NCI-H1092 treated with DMSO at 0.1 percent for 48 hours (cell line): ENCODE measurements at places on chromosomes 3 and 15.

DNA sequence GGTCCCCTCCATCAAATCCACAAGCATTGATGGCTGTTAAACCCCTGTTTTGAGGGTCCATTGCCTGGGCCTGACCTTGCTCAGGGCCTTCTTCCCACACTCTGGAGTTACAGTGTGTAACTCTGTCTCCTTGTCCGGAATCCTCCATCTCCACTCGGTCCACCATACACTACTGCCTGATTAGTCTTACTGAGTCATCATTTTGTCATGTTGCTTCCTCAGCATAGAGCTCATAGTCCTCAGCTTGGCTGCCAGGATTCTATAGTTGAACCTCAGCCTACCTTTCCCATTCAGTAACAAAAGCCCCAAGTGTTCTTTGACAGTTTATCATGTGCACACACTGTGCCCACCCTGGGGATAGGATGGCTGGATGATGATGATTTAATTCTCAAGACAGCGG is 113.0 kb downstream of the PDE8A start:
- DNase-seq: no peak

GRCh38 chr15:80580536-80581260 is 114.4 kb upstream of the ABHD17C start:
- no peak for DNase-seq

- DNase-seq: no peak
Observed at GRCh38 chr3:104428337-104428925, 938.3 kb upstream of the ALCAM start.

DNA sequence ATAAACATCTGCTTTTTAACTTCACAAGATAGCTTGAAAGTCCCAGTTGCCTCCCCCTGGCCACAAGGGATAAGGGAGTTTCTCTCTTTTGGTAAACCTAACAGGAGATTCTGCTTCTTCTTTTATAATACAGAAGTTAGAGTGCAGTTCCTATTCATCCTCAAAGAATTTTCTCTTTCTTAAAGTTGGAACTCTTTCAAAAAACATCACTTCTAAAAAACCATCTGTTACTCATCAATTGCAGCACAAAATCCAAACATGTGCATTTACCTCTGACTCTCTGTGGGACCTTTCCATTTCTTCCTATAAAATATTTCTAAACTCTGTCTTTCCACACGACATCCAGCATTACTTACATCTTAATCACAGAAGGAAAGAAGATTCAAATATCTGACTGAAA is 5.1 kb downstream of the DPH6 start:
- DNase-seq: no peak

- DNase-seq: no peak
Observed at GRCh38 chr3:128395500-128396162, 71.1 kb downstream of the DNAJB8 start.

DNA sequence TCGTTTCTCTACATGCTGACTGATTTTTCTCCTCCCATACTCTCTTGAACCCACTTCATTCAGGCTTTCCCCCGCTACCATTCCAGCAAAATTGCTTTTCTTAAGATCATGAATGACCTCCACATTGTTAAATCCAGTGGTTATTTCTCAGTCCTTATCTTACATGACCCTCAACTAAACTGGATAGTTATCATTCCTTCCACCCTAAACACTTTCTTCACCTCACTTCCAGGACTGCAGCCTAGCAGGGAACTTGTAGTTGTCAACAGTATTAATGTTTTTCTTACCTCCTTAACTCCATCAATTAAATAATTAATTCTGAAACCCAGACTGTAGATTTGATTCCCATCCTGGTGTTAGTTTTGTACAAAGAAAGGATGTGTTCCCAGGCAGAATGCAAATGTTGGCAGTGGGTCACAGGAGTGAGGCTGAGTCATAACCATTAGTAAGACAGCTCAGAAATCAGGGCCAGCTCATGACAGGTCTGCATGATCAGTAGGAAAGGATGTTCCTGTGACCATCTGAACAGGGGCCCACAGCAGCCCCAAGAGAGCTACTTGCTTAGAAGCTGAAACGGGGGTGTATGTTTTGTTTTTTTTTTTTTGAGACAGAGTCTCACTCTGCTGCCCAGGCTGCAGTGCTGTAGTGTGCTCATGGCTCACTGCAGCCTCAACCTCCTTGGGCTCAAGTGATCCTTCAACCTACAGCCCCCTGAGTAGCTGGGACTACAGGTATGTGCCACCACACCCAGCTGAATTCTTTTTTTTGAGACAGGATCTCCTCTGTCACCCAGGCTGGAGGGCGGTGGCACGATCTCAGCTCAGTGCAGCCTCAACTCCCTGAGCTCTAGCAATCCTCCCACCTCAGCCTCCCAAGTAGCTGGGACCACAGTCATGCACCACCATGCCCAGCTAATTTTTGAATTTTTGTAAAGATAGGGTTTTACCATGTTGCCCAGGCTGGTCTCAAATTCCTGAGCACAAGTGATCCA is 9.1 kb downstream of the BCL2L10 start:
- DNase-seq: no peak

GRCh38 chr3:62131620-62132019 is 241.7 kb downstream of the FEZF2 start:
- no peak for DNase-seq

GRCh38 chr3:156360963-156361362 is 194.0 kb downstream of the SSR3 start:
- no peak for DNase-seq

GRCh38 chr3:129822679-129823078 is 70.8 kb downstream of the TMCC1 start:
- no peak for DNase-seq

DNA sequence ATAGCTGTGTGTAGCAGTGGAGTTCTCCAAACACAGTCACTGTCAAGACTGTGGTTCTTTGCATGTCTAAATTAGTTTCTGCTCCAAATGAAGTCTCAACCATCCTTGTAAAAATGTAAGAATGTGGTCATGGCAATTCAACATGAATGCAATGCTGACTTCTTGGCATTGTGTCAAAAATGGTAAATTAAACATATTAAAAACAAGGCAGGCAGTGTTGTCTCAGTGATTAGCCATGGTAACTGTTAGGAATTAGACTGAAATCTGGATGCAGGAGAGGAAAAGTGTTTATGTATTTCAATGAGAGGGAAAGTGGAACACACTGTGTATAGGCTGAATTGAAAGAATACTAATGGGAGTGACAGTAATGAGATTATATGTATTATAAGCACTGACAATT is 597.2 kb downstream of the EDEM1 start:
- DNase-seq: no peak

- no peak for DNase-seq
Observed at GRCh38 chr15:29632671-29633406, 189.4 kb downstream of the TJP1 start.

GRCh38 chr3:31567036-31567435 is 34.3 kb downstream of the STT3B start:
- DNase-seq: no peak

DNA sequence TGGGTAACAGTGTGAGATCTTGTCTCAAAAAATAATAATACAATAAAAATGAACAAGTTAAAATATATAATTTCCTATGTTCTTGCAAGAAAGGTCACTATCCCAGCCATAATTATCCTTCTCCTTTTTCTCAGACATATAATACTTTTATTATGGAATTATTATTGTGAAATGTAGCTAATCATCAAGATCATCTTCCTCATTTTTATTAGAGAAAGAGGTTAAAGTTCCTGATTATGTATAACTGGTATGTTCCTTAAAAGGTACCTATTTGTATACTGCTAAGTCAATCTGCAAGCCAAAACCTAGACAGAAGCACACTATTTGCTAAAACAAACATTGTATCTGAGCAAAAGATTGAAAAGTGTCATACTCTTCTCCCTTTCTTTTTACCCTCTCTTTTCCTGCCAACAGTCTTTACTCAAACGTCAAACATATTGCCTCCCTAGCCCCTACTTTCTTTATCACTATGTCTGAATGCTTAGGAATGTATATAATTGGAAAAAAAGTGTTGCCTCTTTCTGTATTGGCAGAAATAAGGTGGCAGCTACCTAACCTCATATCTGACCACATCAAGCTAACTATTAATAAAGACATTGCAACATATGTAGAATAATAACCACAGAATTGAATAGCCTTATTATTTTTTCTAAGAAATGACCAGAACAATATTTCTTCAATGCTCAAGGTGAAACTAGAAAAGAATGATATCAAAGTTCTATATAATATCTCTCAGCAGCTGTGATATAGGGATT is 18.5 kb downstream of the SEC11A start:
- DNase-seq: no peak

DNA sequence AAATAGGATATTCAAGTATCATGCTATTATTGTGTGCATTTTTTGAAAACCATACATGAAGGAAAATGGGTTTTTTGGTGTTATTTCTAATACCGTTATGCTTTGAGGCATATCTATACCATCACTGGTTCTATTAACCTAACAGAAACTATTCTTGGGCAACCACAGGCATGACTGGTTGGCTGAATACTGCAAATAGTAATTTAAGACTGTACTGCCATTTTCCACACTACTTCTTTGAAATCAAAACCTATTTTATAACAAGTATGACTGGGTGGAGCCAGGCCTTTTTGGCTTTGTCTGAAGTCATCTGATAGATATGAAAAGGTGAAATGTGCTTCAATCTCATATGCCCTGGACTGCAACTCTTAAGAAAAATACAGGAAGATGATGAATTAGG is 115.1 kb downstream of the ULK4 start:
- DNase-seq: no peak

- DNase-seq: no peak
Observed at GRCh38 chr3:78737988-78738387, 1029.8 kb downstream of the ROBO1 start.

- DNase-seq: no peak
Observed at GRCh38 chr3:184377882-184378445, at the start of gene THPO. TSS of gene THPO (minus strand) at chr3:184378207. CDS start at chr3:184376259, 1,948 bp downstream.

GRCh38 chr3:127545216-127545615 is 45.3 kb downstream of the TPRA1 start:
- no peak for DNase-seq

DNA sequence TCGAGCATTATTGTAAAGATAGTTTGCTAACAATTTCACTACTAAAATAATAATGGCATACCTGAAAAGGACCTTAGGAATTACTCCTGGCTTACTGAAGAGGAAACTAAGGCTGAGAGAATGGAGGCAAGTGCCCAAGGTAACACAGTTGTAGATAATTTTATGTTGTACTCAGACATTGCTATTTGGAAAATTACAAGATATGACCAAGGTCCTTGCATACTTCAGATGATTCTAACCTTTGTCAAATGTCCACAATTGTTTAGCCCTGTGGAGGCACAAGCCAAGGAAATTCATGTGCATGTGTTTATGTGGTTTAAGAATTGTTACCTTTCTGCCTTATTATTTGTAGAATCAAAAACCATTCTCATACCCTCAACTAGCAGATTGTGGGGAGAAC is 105.7 kb downstream of the TUSC7 start:
- DNase-seq: no peak

- DNase-seq: no peak
Observed at GRCh38 chr3:77602722-77603121, 562.8 kb downstream of the ROBO2 start.

GRCh38 chr15:100234158-100235029 is 107.4 kb downstream of the ADAMTS17 start:
- DNase-seq: peak; percentile 3

DNA sequence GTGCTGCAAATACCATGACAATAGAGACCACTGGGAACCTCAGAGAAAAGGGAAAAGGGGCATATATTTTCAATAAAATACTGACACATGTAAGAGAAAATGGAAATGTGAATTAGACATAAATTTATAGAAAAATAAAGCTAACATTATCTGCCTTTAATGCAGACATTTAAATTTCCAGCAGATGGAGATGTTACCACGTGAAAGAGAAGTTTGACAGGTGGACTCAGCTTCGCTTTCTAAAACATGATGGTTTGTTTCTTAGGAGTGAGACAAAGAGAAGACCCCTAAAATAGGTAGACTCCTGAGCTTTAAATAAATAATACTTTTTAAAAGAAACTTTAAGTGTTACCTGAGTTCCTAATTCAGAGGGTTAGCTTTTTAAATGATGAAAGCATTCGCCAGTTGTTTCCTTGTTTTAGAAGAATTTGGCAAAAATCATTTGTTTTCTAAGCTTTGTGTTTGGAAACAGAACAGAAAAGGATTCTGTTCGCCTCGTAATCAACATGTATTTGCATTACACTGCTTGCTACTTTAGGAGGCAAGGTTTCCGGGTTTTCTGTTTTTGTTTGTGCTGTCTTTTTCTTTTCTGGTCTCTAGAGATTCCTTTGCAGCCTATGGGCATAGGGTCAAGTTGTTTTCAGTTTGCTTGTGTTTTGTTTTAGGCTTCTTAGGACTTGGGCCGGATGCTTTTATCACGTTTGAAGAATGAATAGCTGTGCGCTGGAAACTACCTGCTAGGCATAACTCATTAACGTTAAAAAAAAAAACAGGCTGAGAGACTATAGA is 271.4 kb downstream of the THSD4 start:
- DNase-seq: peak; percentile 22

- DNase-seq: no peak
Observed at GRCh38 chr3:46239301-46239938, 2.8 kb upstream of the CCR3 start.

GRCh38 chr3:144590854-144591253 is 619.2 kb downstream of the DIPK2A start:
- no peak for DNase-seq

- no peak for DNase-seq
Observed at GRCh38 chr15:34738002-34738401, 16.8 kb downstream of the GJD2 start.

DNA sequence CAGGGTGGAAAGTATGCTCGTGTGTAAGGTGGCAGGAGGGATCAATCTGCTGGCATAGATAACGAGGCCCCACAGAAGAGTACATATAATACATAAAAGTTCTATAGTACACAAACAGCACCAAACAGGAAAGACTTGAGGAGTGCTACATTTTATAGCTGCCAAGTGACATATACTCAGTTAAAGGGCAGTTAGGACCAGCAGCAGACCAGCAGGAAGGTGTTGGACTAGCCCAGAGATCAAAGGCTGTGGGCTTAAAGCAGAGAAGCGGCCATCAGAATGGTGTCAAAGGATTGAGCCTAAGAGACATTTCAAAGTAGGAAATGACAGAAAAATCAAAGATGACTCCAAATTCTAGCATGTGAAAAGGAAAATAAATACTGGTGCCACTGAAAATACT is 34.5 kb downstream of the SFMBT1 start:
- DNase-seq: no peak

DNA sequence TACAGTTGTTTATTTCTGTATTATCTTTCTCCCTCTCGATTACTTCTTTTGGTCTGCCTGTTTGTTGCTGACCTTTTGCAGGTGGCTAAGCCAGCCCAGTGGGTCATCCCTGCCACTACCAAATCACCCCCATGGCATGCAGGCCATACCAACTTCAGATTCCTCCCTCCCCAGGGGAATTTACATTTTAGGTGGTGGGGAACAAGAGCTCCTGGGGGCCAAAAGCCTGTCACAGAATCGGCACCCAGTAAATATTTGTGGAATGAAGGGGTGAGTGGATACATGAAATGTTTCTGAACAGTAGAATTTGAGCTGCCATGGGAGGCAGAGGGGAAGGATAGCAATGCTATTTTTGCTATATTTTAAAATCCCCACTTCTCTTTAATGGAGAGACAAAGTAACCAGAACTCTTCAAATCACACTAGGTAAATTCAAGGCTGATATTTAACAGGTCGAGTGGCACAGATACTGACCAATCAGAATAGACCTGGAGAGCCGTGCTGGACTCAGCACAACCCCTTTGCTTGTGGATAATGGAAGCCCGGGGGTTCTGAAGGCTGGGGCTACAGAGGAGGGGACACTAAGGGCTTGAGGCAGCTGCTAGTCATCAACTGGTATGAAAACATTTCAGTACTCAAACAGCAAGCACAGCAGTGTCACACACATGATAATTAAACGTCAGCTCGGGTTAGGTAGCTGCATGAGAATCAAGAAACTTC is 54.3 kb upstream of the SMAD3 start:
- DNase-seq: no peak
